DMS53 (cell line): ENCODE measurements at places on chromosomes 1 and 21.

DNA sequence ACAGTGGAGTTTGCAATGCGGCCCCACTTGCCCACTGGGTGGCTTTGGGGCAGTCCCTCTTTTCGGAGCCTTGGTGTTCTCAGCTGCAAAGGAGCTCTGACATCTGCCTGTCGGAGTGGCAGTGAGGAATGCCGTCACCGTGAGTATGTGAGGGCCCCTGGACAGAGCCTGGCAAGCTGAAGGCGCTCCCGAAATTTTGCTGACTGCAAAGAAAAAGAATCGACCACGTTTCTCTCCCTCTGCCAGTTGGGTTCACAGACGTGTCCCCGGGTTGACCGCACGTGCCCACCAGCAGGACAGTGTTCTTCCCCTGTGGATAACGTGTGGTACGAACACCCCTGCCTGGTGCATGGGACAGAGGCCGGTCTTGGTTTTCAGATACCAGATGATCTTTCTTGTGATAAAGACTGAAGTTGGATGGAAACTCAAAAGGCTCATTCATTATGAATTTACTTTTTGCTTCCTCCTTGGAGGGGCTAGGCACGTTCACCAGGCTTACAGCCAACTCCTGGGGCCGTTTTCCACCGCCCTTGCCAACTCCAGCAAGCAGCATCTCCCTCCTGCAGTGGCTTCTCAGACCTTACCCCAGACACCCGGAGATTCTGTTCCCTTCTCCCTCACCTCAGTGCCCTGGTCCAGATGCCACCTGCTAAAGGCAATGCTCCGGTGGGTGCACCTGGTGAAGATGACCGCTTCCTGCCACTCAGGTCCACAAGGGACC is 29.7 kb downstream of the ECE1 start:
- no peak for DNase-seq

DNA sequence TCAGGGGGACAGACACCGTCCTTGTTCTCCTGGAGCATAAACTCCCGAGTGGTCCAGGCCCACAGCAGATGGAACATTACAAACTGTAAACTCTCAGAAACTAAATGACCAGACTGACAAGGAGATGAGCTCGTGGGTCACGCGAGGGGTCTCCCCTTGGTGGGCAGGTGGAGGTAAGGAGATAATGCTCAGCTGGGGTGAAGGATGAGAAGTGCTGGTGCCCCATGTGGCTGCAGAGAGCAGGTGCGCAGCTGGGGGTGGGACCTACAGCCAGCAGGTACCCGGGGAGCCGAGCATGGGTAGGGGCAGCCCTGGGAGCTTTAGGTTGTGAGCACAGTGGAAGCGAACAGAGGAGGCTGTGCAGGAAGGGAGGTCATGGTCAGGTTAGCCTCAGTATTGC is 40.1 kb downstream of the AJAP1 start:
- DNase-seq, result no peak

DNA sequence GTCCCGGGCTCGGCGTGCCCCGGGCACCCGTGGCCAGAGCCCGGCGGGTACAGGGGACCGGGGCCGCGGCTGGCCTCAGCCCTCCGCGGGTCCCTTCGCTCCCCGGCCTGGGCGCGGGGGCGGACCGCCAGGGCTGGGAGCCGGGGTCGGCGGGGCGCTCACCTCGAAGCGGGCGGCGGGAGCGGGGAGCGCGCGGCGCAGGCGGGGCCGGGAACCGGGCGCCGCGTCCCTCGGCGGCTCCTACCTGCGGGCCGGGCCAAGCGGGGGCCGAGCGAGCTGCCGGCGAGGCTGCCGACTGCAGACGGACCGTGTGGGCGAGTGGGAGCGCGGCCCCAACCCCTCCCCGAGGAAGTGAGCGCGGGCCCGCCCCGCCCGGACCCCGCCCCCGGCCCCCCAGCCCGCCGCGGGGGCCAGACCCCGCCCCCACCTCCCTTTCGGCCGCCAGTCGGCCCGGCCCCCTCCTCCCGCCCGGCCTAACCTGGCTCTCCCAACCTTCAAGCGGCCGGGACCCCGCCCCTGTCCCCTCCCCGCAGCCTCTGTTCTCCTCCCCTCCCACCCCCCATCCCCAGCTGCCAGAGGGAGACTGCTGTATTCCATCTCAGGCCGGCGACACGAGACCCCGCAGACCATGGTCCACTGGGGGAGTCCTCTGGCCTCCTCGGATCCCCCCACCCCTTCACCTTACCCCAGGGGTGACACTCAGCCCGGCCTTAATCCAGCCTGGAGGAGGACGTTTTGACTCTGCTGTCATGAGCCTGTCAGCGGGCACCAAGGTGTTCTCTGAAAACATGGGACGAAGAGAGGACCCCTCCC is at the start of gene FHL3:
Gene FHL3, minus strand, starts transcription at position 320 of the 813 bp plus-strand sequence. CDS start 6,102 bp downstream, outside the sequence.
- peak; percentile 77 for DNase-seq

- DNase-seq, result no peak
Observed at GRCh38 chr21:14545906-14546480, at the start of gene SAMSN1. Gene SAMSN1 (minus strand): TSS chr21:14546315. CDS start chr21:14546261, 54 bp downstream.

DNA sequence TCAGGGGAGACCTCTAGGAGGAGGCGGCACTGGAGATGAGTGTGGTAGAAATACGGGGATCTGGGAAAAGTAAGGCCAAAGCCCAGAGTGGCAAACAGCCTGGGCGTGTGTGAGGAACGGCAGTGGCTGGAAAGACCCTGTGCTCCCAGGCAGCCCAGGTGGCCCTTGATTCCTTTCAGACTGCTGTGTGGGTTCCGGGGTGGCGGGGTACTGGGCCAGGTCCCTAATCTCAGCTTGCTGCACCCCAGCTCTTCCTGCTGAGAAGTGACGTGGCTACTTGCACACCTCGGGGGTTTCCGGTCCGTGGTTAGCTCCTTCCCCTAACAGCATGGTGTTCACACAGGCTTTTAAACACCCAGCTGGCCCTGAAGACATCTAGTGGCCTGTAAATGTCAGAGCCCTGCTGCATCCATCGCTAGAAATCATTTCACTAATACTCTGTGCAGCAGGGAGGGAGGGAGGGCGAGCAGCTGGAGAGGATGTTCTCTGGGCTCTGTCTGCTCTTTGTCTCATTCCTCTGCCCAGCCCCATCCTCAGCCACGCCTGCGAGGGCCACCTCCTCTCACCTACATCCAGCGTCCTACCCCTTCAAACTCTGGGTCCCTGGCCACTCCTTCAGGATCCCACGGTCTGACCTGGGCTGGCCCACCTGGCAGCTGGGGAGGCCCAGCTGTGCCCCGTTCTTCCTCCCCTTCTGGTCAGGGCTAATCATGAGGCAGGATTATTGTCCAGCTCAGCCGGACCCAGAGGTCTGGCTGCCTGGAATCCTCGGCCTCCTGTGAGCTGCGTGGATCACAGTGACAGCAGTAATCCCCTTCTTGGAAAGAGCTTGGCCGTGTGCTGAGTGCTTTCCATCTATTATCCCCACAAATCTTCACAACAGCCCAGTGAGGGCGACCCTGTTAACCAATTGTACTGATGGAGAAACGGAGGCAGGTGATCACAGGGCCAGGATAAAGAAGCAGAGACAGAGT is 7.2 kb downstream of the ZDHHC18 start:
- DNase-seq, result no peak

DNA sequence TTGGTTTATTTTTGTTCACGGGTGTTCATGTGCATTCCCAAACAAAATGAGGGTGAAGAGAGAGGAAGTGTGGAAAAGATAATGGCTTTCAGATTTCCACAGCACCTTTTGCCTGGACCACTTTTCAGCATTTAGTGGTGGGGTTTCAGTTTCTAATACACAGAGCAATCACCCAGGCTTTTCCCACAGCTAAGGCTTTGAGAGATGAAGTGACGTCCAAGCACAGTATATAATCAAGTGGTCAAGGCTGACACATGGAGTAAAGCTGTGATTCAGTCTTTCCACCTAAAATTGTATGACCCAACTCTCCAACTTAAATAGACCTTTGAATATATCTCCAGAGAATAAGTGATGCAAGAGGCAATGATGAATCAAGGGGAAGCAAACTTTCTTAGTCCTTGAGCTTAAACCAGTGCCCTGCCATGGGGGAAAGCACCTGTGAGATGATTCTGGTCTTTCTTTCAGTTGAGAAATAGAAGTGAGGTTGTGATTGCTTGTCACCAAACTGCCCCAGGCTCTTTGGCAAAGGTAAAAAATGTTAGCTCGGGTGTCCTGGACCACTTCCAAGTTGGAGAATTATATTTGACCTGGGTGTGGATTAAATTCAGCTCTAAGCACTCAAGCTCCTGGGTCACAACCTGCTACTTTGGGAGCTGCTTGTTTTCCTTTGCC is 2.4 kb upstream of the PIK3R3 start:
- DNase-seq, result no peak

GRCh38 chr1:16906873-16907272 is 11.1 kb downstream of the RNU1-2 start:
- no peak for DNase-seq
